ENCODE measurements at places on chromosomes 11 and 22.

- no peak for DNase-seq
Measured at GRCh38 chr11:78039391-78039918, 16.4 kb upstream of the KCTD14 start.

GRCh38 chr22:29917052-29917902, 34.3 kb downstream of the MTMR3 start:
- DNase-seq, result no peak

GRCh38 chr11:101567071-101567470, 16.7 kb downstream of the TRPC6 start:
- no peak for DNase-seq

DNA sequence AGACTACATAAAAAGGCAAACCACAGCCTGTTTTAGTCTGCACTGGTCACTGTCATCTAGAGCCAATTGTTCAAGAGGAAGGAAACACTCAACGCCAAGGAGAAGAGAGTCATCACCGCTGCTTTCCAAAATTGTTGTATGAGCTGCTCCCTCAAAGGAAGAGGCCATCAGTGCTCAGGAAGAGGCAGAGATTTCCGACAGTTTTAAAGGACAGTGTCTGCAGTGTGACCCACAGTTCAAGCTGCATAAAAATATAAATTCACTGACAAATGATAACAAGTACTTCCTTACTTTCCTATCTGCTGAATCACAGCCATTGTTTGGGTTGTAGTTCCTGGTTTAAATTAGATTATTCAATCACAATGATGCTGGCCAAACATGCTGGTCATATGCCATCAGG, 16.4 kb downstream of the PRCP start:
- DNase-seq, result no peak

All from activated CD4-positive, alpha-beta T cell treated with anti-CD3 and anti-CD28 coated beads for 1 hour (primary cell).